Stimulated activated CD8-positive, alpha-beta memory T cell treated with anti-CD3 and anti-CD28 coated beads, Interleukin-2, amount 100 ng/mL, for 1 hour (primary cell): ENCODE measurements at places on chromosomes 2 and 18.

GRCh38 chr2:126658905-126659561, 3.1 kb downstream of the GYPC start:
- DNase-seq = no peak

- no peak for DNase-seq
Measured at GRCh38 chr18:48624856-48625255, 86.0 kb downstream of the CTIF start.

DNA sequence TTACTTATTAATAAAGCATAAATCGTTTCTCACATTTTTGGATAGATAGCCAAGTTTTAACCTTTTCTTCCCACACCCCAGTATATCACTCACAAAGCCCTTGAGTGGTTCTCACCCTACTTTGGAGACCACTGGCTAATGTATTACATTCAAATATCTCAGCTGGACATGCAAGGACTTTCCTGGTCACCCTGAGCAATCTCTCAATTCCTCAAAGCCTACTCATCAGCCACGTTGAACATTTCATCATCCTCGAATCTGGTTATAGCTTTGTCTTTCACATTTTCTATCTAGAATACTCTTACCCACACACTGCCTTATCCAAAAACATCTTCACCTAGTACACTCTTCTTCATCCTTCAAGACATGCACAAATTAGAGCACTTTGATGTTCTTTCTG, 71.1 kb upstream of the MAPRE2 start:
- no peak for DNase-seq

DNA sequence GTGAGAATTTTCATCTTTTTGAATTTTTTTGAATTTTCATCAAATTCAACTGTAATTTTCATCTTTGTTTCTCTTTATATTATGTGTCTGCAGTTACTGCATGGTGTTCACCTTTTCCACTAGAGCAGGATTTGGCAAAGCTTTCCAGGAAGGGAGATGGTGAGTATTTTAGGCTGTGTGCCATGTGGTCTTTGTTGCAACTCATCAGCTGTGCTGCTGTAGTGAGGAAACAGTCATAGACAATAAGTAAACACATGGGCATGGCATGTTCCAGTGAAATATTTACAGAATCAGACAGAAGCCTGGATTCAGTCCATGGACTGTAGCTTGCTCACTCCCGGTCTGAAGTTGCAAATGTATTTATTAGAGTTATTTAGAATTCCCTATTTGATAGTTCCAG, 120.4 kb downstream of the DCDC2C start:
- DNase-seq = no peak

DNA sequence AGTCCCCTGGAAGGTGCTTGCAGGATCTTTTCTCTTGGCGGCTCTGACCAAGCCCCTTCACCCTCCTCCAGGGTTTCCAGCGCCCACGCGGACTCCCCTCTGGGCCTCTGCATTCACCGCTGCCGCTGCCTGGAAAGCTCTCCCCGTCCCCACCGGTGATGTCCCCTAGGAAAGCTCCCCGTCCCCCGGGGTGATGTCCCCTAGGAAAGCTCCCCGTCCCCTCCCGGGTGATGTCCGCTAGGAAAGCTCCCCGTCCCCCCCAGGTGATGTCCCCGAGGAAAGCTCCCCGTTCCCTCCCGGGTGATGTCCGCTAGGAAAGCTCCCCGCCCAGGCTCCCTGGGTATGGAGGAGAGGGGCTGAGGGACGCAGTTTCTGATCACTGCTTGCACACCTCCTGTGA, 27.9 kb downstream of the ZAP70 start:
- DNase-seq = no peak

GRCh38 chr18:12159446-12159845, 65.8 kb downstream of the ANKRD62 start:
- DNase-seq = no peak

DNA sequence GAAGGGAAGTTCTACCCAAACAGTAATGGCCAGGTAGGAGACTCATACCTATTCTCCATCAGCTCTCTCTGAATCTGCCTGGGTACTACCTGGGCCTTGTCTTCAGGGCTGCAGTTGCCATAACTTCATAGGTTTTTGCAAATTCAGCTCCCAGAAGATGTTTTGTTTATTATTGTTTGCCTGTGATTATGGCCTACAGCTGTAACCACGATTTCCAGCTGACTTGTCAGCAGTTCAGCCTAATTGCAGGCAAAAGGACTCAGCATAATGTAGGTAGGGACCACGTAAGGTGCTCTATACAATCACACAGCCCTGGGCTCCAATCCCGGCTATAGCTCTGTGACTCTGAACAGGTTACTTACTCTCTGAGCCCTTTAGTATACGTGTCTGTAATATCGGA, 187.0 kb upstream of the FN1 start:
- no peak for DNase-seq

DNA sequence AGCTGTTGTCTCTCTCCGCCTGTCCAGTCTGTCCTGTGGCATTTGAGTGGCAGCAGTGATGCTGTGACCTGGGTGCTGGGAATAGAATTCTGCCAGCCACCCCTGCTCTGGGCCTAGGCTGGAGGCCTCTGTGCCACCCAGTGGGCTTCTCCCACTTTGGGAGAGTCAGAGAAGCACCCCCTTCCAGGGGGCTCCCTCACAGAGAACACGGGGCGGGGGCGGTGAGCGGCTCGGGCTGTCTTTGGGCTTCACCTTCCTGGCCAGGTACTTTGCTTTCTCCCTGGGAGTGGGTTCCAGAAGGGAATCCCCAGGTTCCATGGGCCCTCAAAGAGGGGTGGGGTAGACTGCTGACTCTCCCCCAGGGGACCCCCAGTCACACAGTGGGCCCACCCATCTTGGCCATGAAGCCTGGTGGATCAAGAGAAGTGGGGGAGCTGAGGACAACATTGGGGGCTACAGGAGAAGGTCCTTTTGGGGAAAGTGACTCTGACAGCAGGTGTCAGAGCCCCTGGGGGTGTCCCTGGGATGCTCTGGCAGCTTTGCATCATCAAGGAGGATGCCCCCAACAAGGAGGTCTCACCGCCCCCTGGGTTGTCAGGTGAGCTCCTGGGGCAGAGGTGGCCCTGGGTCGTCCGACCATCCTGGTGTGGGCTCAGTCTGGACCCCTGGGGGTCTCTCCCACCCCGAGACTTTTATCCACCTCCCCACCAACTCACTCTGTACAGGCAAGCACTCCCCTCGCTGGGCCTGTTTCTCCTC, 18.8 kb upstream of the BOK start:
- no peak for DNase-seq

DNA sequence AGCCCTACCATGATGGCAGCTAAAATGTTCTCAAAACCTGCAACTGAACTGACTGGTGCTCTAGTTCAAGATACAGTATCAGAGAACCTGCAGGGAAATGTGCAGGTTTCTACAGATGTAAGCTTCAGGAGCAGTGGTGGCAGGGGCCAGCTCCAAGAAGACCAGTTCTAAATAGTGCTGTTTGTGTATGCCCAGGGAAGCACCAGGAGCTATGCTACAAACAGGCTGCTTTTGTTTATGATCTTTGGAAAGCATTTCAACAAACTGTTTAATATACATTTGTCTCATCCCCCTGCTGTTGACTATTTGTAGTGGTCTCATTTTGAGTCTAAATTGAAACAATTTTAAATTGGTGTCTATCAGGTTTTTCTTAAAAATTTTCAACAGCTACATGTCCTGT, 20.7 kb downstream of the FZD5 start:
- DNase-seq = no peak
